ENCODE measurements at places on chromosomes 4 and X.

GRCh38 chrX:148933881-148934280 is 433.5 kb downstream of the AFF2 start:
- no peak for DNase-seq

DNA sequence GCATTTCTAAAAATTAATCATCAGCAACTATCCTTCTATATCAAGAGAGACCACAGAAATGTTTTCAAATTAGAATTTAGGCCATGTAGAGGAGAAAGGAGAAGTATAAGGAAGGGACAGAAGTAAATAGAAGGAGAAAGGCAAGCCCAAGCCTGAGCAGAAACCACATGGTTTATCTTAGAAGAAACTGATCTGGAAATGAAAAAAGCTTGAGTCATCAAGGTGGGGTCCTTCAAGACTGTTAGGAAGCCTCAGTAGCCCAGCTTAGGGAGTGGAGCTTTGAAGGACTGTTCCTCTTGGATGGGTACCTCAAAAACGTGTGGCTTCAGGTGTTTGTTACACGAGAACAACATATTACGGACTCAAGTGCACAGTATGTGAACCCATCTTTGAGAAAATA is 4.5 kb downstream of the BMX start:
- DNase-seq = no peak

GRCh38 chr4:147157860-147158701 is 212.4 kb upstream of the TTC29 start:
- DNase-seq = no peak

DNA sequence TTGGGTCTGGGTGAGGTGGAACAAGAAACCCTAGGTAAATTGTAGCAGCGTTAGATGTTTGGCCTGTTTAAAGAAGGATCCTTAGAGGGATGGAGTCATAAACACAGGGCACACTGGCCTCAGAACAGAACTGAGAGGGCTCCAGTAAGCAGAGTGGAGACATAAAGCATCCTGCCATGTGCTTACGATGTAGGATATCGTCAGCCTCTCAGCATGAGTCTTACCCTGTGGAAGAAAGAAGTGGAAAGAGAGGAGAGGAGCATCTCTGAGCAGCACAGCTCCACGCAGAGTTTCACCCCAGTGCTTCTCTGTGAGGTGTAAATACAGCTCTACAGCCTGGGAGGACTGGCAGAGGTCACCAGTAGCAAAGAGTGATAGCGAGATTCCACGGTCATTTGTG is 27.8 kb upstream of the SORBS2 start:
- no peak for DNase-seq

DNA sequence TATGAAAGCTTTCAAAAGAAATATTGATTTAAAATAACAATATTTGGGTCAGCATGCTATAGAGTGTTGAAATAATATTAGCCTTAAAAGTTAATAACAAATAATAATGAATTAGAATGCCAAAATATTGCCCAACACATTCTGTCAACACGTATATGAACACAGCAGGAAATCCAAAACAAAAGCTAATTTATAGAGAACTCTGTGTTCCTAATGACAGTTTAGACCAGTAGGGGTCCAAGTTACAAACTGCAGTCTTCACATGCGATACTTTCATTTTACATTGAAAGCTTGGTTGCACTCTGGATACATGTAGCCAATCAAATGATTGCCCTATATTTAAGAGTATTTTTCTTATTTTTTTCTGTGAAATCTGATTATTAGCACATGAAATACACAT is 274.4 kb downstream of the DCTD start:
- no peak for DNase-seq

DNA sequence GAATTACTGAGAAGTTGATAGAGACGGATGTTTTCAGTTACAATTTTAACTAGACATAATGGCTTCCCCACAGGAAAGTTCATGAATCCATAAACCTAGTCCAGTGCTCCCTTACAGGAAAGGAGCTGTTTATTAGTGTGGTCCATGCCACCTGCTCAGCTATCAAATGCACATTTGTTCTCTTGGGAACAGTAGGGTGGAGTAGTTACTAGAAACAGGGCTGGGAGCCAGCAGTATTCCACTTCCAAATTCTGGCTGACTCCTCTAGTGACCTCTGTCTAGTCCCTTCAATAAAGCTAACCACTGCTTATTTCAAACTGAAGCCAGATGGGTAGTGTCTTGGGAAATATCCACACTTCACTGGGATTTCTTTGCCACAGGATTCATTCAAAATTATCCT is 88.4 kb upstream of the TLL1 start:
- no peak for DNase-seq

- DNase-seq = no peak
Observed at GRCh38 chr4:140311257-140311835, 62.1 kb upstream of the SCOC start.

DNA sequence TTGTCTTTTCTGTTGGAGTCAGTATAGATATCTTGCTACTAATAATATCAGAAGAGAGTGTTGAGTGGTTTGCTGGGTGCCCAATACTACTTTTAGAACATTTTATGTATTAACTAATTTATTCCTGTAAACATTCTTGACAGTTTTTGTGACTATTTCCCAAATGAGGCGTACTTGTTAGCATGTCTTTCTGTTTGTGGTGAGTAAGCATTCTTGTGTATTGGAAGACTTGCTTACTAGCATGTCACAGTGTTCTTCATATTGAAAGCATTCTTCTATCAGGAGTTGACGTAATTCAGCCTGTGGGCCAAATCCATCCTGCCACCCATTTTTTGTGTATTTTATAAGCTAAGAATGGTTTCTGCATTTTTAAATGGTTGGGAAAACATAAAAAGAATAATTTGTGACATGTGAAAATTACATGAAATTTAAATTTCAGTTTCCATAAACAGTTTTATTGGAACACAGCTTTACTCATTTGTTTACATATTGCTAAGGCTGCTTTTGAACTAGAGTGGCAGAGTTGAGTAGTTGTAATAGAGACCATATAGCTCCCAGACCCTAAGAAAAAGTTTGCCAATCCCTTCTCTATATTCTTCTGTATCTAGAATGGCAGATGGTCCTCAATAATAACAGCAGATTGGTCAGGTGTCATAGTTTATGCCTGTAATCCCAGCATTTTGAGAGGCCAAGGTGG is 20.4 kb downstream of the REPS2 start:
- no peak for DNase-seq

- no peak for DNase-seq
Observed at GRCh38 chr4:6341696-6342095, 72.0 kb downstream of the WFS1 start.

- no peak for DNase-seq
Observed at GRCh38 chrX:154515090-154515965, 704 bp downstream of the FAM3A start.

GRCh38 chr4:69656653-69657158 is 3.7 kb upstream of the UGT2A1 start:
- no peak for DNase-seq

GRCh38 chr4:78379040-78379439 is 172.5 kb upstream of the ANXA3 start:
- DNase-seq = no peak

DNA sequence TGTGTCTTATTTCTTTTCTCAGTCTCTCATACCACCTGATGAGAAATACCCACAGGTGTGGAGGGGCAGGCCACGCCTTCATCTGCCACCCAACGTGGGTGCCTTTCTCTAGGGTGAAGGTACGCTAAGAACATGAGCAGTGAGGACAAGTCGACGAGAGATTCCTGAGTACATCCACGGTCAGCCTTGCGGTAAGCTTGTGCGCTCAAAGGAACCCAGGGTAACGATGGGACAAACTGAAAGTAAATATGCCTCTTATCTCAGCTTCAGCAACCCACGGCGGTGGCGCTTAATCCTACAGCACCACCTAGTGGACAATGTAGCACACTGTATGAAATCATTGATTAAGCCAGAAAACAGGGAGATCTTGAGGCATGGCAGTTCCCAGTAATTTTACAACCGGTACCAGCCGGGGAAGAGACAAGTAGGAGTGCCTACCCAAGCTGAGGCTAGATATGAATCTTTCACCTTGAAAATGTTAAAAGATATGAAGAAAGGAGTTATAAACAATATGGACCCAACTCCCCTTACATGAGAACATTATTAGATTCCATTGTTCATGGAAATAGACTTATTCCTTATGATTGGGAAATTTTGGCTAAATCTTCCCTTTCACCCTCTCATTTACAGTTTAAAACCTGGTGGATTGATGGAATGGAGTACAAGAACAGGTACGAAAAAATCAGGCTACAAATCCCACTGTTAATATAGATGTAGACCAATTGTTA is 63.0 kb downstream of the ZNF732 start:
- peak; percentile 86 for DNase-seq

DNA sequence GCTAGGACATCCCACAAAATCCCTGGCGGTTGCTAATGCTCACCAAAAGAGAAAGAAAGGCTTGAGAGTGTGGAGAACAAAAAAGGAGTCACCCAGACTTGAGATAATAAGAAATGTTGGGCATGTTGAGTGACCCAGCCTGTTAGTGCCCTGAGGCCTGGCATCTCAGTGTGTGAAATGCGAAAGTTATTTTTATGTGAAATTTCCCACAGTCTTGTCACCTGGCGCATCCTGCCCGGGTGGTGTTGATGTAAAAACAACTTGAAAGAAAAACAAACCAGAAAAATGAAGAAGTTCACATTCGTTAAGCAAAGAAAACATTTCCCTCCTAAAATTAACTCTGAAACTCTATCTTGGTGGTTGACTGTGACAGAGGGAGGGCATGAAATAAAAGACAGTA is 495.2 kb downstream of the MID1IP1 start:
- DNase-seq = no peak

GRCh38 chr4:8283631-8284121 is 14.1 kb downstream of the HTRA3 start:
- DNase-seq = no peak

- DNase-seq = no peak
Observed at GRCh38 chrX:75181721-75182120, 25.6 kb upstream of the ABCB7 start.

GRCh38 chr4:172708184-172708583 is 460.4 kb upstream of the GALNT7 start:
- DNase-seq = no peak

DNA sequence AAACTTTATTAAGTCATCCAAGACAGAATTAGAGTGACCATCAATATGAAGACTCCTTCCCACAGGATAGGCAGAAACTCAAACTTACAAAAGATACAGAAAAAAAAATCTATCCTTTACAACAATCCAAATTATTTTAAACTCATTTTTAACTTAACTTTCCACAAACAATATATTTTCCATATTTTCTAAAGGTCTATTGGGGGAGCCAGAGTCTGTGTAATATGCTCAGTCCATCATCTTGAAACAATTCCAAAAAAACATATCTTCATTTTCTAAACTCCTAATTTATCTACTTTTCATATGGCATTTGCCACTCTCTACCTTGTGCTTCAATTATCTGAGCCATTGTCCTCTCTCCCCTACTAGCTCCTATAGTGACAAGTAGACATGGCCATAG is 378.1 kb downstream of the PDGFC start:
- DNase-seq = no peak

GRCh38 chrX:115357326-115358120 is 68.0 kb downstream of the LUZP4 start:
- DNase-seq = no peak

DNA sequence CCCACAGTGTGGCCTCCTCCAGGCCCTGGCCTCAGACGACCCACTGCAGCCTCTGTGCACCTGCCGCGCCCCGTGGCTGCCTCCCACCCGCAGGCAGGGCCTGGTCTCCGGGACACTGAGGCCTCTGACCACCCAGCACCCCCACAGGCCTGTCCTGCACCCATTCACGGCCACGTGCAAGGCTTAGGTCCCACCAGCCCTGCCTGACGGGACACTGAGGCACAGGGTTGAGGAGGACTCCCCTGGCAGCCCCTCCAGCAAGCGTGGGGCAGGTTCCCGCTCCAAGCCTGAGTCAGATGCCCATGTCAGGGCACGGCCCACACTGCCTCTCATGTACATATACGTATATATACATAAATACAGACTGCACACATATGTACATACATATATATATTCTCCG is 23.5 kb downstream of the NELFA start:
- DNase-seq = no peak

DNA sequence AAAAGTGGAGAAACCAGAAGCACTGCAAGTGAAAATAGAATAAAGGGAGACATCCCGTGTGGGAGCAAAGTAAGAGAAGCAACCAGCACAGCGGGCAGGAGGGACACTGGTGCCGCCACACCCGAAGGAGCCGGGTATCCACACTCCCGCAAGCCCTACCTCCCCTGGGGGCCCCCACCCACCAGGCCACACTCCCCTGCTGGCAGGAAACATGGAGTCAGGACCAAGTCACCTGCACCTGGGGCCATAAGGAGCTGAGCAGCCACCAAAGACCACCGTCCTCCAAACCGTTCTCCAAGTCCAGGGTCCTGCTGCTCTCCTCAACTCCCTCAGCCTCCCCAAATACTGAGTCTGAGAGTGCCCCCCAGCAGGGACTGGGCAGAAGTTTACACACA is 30.5 kb downstream of the FGFRL1 start:
- DNase-seq = no peak

GRCh38 chr4:39732728-39733127 is 34.8 kb downstream of the UBE2K start:
- no peak for DNase-seq

- no peak for DNase-seq
Observed at GRCh38 chr4:183546376-183546775, 41.5 kb downstream of the ING2 start.

GRCh38 chr4:15375667-15376066 is 52.2 kb upstream of the C1QTNF7 start:
- no peak for DNase-seq

- no peak for DNase-seq
Observed at GRCh38 chr4:122997463-122998101, 75.2 kb upstream of the NUDT6 start.

- no peak for DNase-seq
Observed at GRCh38 chr4:8601556-8601955, 9.0 kb downstream of the CPZ start.
